Smooth muscle cell of the pulmonary artery (primary cell): ENCODE measurements at places on chromosomes 7 and 10. TPM values are rescaled to one million over a fixed set of nuclear protein-coding genes. Genes with fewer than 3 reads are reported as not detected.

The DCLRE1A gene
- 6.1 and 6.5 TPM in 2 replicates for total RNA-seq

The GRM3 gene
- not detected in 2 replicates for total RNA-seq

The STK31 gene
- not detected in 2 replicates for total RNA-seq

The HOXA7 gene
- total RNA-seq, result 0.13 TPM in 1 of 2 replicates, not detected in the other

The TSPAN15 gene
- total RNA-seq, result 0.33 and 1.7 TPM in 2 replicates

The LIPJ gene
- total RNA-seq, result not detected in 2 replicates

The HABP2 gene
- not detected in 2 replicates for total RNA-seq

The LHPP gene
- 10.7 and 11.1 TPM in 2 replicates for total RNA-seq

The SUN1 gene
- total RNA-seq, result 291 and 366 TPM in 2 replicates

The NACAD gene
- total RNA-seq, result 3.8 and 4.2 TPM in 2 replicates

The TMEM236 gene
- under 0.01 and 0.07 TPM in 2 replicates for total RNA-seq

The CLDN3 gene
- not detected in 2 replicates for total RNA-seq

The ARHGEF35 gene
- 0.63 and 1.3 TPM in 2 replicates for total RNA-seq
